ENCODE measurements at places on chromosomes 4 and X.

DNA sequence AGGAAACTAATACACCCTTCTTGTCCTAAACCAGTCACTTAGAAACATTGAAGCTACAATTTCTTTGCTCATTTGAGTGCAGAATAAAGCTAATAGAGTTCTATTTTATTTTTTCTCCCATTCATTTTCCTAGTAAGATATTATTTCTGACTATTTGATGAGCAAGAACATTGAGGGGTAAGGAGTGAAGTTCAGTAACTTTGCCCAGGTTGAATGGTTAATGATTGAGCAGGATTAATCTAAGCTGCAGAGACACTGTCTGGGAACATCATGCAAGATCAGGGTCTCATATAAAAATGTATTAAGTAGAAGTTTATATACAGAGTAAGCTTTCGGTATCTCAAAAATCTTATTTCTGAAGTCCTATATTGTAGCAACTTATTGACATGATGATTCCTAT is 102.4 kb upstream of the LIMCH1 start:
- no peak for DNase-seq

GRCh38 chrX:149433451-149433850 is 71.7 kb downstream of the IDS start:
- no peak for DNase-seq

DNA sequence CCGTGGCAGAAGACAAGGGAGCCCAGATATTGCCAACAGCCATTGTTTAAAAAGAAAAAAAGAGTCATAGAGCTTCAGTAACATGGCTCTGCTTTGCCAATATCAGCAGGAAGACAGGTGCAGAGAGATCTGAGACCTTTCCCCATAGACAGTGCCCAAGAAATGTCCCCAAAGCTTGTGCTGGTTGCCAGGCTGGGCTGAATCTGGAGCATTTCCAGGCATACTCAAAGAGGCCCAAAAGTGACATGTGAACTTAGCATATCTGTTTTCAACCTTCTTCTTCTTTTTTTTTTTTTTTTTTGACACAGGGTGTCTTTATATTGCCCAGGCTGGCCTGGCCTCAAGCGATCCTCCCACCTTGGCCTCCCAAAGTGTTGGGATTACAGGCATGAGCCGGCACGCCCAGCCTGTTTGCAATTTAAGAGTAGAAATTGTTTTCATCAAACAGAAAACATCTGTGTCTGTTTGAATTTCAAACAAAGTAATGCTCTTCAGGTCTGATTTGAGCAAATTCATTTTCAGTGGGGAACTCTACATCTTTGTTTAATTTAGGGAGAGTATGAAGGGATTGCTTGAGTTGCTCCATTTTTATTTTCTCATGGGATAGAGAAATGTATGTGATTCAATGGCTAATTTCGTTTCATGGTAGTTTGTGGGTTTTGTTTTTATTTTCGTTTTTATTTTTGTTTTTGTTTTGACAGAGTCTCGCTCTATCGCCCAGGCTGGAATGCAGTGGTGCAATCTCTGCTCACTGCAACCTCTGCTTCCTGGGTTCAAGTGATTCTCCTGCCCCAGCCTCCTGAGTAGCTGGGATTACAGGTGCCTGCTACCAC is 56.6 kb upstream of the RBM47 start:
- no peak for DNase-seq

DNA sequence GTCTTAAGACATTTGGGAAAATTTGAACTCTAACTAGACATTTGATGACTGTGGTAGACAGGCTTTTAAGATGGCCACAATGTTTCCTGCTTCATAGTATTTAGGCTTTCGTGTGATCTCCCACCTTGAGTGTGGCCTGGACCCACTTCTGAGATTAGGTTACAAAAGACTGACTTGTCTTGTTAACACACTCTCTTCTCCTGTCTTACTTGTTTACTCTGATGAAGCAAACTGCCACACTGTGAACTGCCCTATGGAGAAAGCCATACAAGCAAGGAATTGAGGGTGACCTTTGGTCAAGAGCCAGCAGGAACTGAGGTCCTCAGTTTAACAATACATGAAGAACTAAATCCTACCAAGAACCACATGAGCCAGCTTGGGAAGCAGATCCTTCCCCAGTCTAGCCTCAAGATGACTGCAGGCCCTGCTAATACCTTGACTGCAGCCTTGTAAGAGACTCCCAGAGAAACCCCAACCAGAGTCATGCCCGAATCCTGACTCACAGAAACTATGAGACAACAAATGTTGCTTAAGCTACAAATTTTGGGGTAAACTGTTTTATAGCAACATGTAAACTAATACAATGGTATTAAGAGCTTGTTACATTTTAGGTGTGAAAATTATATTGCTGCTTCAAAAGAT is 20.3 kb downstream of the UBA6 start:
- DNase-seq: no peak

GRCh38 chr4:19227701-19228100 is 1024.0 kb upstream of the SLIT2 start:
- DNase-seq: no peak

DNA sequence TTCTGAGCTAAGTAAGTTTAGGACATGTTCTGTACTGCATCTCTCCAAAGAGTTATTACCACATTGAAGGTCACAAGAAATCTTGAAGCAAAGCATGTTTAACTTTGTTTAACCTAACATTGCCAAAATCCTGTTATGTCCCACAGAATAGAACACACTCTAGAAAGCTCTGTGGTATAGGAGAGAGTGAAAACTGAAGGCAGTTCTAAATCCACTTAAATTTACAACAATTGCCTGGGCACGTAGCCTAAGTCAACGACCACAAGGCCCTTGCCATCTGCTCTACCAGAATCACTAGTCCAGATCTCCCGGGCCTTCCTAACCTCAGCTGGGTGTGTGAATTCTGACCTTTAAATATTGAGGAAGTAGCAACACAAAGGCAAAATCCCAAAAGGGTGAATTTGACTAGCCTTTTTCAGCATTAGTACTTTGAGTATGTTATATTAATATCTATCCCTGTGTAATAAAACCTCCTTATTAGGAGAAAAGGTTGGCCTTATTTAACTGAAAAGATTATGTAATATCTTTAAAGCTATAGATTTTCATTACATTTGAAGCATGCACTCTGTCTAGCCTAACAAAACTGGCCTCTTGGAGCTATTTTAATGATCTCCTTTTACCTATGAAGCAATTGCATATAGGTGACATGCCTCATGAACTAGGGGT is 4.5 kb upstream of the MAML3 start:
- no peak for DNase-seq

DNA sequence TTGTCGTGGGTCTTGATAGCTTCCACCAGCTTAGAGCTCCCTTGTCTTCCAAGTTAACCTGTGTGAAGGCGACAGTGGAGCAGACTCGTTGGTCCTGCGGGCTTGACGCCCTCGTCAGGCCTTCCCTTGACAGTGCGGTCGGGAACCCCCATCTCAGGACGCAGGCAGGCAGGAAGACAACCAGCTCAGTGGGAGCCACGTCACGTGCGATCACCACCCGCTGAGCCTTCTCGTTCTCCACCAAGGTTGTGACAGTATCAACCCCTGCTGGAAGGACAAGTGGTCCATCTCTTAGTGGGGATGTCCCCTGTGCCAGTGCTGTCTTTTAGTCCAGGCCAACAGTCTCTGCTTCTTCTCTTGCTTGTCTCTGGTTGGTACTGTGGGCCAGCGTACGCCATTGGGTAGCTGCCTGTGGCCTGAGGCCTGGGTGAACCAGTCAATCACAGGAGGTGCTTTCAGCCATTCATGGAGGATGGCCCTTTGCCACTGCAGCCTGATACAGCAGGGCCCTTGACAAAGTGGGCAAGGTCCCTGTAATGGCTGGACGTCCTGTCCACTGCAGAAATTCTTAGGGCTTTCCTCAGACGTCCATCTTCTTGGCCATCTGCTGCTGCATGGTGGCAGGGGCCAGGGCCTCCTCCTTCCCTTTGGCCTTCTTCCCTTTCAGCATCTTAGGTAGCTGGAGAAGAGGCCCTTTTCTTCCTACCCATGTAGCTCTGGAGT is 31.4 kb downstream of the RGS12 start:
- no peak for DNase-seq

DNA sequence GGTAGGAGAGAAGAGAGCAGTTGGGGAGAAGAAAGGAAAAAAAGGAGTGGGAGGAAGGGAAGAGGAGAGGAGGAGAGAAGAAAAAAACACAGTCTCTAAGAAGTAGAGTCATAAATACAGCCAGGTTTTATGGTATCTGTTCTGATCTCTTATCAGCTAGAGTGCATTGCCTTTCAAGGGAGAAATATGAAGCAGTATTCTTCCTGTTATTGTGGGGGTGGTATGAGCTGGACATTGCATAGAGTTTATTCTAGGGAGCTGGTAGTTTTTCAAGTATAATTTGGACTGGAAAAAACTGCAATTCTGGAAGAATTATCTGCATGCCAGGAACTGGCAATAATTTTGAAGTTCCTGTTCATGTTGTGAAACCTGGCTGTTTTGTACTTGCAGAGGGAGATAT is 54.9 kb upstream of the TAB3 start:
- DNase-seq: no peak

GRCh38 chr4:53706422-53707032 is 115.2 kb upstream of the LNX1 start:
- no peak for DNase-seq

GRCh38 chrX:15391850-15392249 is 7.6 kb upstream of the VEGFD start:
- DNase-seq: no peak

DNA sequence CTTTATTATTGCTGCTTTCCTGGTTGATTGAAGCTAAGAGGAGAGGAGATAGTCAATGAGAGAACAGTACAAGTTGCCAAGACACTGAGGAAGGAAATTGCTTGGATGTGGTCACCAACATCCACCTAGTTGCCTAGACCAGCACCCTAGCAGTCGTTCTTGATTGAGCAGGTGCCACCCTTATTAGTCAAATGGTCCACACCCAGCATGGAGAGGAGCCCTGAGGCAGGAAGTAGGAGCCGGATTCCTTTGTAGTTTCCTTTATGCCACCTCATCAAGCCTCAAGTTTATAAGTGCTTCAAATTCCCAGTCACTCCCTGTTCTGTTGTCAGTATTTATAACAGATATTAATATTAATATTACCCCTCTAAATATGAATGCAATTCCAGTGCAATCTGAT is 19.1 kb downstream of the PAGE2 start:
- no peak for DNase-seq

DNA sequence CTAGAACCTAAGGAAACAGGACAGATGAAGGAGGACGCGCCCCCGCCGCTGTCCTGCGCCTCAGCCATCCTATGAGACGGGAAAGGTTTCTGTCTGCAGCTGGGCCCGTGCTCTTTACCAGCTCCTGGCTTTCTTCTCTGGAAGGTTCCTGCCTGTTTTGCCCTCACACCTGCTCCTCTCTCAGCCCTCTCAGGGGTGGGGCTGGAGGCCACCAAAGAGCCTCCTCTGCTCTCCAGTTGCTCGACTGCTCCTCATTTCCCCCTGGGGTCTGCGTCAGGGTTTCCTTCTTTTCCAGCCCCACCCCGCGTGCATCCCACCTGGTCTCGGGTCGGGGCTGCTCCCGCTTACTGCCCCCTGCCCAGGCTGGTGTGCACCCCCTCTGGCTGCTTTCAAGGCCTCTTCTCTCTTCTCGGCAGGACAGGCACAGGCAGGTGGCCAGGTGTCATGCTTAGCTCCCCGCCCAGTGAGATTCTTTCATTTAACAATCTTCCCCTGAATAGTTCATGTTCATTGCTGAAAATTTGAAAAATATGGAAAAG is 4.6 kb downstream of the HTT-AS start:
- no peak for DNase-seq

DNA sequence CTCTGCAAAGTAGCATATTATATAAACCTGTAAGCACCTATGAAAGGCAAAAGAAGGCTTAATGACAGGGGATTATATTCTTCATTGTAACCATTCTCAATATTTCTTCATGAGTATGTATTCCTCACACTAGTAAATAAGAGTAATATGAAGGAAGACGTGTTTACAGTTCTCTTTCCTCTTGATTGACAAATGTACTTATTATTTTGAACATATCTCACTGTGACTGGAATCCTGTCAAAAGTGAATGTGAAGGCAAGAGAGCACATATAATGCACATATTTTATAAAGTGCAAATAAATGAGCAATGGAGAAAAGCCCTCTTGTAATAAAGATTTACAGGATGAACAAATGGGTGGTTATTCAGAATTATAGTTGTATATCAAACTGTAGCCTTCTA is 19.7 kb downstream of the FAM47A start:
- no peak for DNase-seq

GRCh38 chr4:86970447-86971354 is 35.9 kb downstream of the AFF1 start:
- DNase-seq: no peak

DNA sequence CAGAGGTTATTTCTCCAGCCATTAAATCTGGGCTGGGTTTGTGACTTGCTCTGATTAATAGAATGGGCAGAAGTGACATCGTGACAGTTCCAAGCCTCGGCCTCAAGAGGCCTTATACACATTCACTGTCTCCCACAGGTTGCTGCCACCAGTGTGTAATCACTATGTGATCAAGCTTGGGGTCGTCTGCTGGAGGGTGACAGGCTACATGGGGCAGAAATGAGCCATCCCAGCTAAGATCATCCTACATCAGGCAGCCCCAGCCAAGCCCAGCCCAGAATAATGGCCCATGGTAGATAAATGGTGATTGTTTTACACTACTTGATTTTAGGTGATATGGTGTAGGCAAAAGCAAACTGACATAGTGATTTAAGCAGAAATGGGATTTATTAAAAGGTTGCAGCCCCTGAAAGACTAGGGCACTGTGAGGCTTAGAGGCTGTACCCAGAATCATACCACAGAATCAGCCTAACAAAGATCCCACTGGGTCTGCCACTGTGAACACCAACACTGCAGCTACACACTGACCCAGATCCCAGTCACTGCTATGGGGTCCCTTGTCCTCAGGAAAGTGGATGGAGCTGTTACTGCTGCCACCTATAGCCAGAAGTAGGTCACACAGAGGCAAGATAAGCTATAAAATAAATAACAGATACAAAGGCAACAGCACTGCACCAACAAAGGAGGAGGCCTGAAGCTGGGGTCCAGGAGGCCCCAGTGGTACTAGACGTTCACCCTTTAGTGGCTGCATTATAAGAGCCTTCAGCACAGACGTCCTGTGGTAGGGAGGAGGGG is 159.6 kb upstream of the RBPJ start:
- DNase-seq: no peak

GRCh38 chrX:101163166-101163565 is 56.4 kb upstream of the DRP2 start:
- DNase-seq: no peak

DNA sequence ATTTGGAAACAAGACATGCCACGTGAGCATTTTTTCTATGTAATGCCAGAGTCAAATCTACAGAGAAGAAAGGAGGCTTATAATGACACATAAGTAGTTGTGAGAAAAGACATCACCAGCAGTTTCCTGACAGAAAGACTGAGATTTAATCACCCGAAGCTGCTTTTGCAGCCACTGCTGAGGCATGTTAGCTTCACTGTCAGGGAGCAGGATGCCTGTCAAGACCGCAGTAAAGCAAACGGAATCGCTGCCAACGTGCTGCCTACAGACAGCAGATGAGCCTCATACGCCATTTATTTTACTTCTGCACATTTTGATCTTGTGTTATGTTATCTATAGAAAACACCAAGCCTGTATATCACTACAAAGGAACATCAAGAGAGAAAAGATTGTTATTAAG is 68.7 kb upstream of the NDST3 start:
- DNase-seq: no peak
